ENCODE measurements at places on chromosomes 2 and 18. TPM values are rescaled to one million over a fixed set of nuclear protein-coding genes. Genes with fewer than 3 reads are reported as not detected.

The NTSR2 gene
- total RNA-seq = not detected

The FOSL2 gene
- 123 TPM for total RNA-seq

The MARCO gene
- total RNA-seq = 165 TPM

The ZNF385B gene
- 62.3 TPM for total RNA-seq

The IL36B gene
- not detected for total RNA-seq

The SFT2D3 gene
- 7.7 TPM for total RNA-seq

The WNT10A gene
- 0.90 TPM for total RNA-seq

The RAB6C gene
- total RNA-seq = not detected

The C2orf72 gene
- total RNA-seq = 1.5 TPM

The GAL3ST2 gene
- not detected for total RNA-seq

The VWA3B gene
- total RNA-seq = 0.17 TPM

The CD207 gene
- total RNA-seq = 3.6 TPM

The AFF3 gene
- 44.6 TPM for total RNA-seq

The CCDC85A gene
- total RNA-seq = 22.2 TPM

The CCDC74B gene
- 0.78 TPM for total RNA-seq

The PTRHD1 gene
- total RNA-seq = 30.7 TPM

The DTNB gene
- 18.1 TPM for total RNA-seq

The RAPH1 gene
- total RNA-seq = 93.4 TPM

The VAMP5 gene
- total RNA-seq = 84.8 TPM

The FBXO41 gene
- 2.1 TPM for total RNA-seq

The ATG16L1 gene
- 26.6 TPM for total RNA-seq

The RGPD4 gene
- 0.23 TPM for total RNA-seq

The KCNK3 gene
- 25.4 TPM for total RNA-seq

The SEMA4C gene
- 37.7 TPM for total RNA-seq

The ACTG2 gene
- 37.9 TPM for total RNA-seq

The UPP2 gene
- total RNA-seq = not detected

The GPR45 gene
- not detected for total RNA-seq

The CIB4 gene
- not detected for total RNA-seq

The MROH2A gene
- total RNA-seq = not detected

The DNAH6 gene
- 1.1 TPM for total RNA-seq

The FAM161A gene
- 1.5 TPM for total RNA-seq

The GCG gene
- not detected for total RNA-seq

The DIPK1C gene
- total RNA-seq = not detected

The TXNDC2 gene
- 0.55 TPM for total RNA-seq

The PLB1 gene
- 4.2 TPM for total RNA-seq

The HOXD8 gene
- 2.6 TPM for total RNA-seq

The MYO3B gene
- total RNA-seq = 0.17 TPM

The WDR75 gene
- total RNA-seq = 23.4 TPM

The NYAP2 gene
- 0.93 TPM for total RNA-seq

The HRH4 gene
- total RNA-seq = 1.7 TPM

The LYPD6B gene
- total RNA-seq = 0.78 TPM

The IL1B gene
- total RNA-seq = 11.5 TPM

The YPEL5 gene
- 101 TPM for total RNA-seq

The ANKRD62 gene
- 0.12 TPM for total RNA-seq

The SH3BP4 gene
- 29.6 TPM for total RNA-seq

The SLC39A6 gene
- total RNA-seq = 24.3 TPM

The DSG1 gene
- total RNA-seq = not detected
